Peyer's patch (tissue), 4 donors: ENCODE measurements at places on chromosomes 7 and 10. TPM values are rescaled to one million over a fixed set of nuclear protein-coding genes. Genes with fewer than 3 reads are reported as not detected.

- no peak for DNase-seq
Observed at GRCh38 chr7:112937651-112938415, 147.6 kb upstream of the TMEM168 start.

DNA sequence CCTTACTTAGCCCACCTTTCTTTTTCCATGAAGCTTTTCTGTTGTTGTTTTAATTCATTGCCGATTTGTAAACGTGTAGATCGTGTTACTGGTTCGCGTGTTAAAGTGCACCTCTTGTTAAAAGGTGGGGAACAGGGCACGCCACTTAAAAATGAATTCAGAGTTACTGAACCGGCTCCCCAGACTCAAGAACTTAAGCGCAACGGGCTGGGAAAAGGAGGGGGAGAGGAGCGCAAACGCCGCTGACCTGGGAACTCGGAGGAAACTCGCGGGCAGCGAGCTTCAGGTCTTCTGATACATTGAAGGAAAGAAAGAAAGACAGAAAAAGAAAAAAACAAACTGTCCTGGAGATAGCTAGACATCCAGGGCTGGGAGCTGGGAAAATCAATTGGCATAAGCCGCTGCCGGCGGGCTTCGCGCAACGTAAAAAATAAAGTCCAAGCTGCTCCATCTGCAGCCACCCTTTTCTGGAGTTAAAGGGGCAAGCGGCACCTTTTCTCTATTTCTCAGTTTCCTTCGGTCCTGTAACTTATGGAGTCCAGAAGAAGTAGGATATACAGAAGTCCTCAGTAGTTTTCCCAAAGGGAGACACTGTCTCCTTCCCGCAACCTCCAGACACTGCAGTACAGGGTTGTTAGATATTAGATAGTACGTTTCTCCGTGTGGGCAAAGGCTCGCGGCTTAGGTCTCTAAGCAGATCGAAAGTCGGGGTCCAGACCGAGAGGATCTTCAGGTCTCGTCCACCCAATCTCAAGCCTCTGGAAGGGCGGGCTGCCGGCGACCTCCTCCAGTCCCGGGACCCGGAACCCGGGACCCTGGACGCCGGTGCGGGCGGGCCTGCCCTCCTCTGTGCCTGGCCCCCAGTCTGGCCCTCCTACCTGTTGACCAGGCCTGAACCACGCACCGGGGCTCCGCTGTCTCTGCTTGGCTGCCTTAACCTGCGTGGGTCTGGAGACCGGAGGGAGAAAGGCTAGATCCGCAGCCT is 1.8 kb upstream of the DLX6 start:
- no peak for DNase-seq

BTBD16 gene
- total RNA-seq = not detected

INMT gene
- total RNA-seq = 3.1 TPM

SEMA3C gene
- total RNA-seq = 35.7 TPM

GRCh38 chr7:157077986-157078644 is 60.6 kb upstream of the UBE3C start:
- DNase-seq = no peak

DNA sequence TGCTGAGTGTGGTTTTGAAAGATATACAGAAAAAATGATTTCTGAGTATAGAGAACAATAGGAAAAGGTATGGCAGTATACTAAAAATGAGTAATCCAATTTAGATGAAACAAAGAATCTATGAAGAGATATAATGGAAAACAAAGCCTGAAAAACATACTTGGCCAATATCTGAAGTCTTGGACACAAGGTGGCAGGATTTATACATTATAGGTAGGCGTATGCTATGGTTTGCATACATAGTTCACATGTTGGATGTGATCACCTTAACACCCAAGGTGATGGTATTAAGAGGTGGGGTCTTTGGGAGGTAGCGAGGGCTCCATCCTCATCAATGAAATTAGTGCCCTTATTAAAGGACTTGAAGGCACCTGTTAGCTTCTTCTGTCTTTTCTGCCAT is 34.5 kb upstream of the BPGM start:
- DNase-seq = no peak

DNA sequence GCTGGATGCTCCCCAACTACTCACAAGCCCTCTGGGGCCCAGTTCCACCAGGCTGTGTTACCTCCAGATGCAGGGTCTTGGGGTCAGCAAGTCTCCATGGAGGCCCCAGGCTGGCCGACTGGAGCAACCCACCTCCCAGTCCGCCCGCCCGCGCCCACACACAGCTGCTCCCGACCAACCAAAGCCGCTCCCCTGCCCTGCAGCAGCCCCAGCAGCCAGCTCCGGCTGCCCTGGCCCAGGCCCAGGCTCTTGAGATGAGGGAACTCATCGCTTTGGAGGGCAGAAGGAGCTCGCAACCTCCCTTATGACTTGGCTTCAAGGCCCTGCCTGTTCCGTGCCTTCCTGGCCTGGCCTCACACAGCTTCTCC is 47.2 kb downstream of the LRRC20 start:
- DNase-seq = no peak

- no peak for DNase-seq
Observed at GRCh38 chr10:110147961-110148360, 59.4 kb upstream of the MXI1 start.

DNA sequence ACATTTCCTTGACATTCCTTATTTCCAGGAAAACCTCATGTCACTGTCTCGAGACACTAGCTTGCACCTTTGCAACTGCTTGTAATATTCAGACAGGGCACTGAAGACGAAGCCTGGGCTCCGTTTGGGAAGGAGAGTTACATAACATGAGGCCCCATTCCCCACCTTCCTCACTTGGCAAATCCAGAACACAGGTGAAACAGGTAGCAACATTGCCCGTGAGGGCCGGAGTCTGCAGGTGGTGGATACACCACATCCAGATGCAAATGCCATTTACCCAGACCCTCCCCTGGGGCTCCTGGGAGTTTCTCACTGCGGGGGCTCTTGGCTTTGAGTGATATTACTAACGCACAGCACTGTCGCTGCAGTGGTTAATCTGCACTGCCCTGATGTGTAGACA is 491.0 kb downstream of the PTPRN2 start:
- DNase-seq = peak; percentile 23

DNA sequence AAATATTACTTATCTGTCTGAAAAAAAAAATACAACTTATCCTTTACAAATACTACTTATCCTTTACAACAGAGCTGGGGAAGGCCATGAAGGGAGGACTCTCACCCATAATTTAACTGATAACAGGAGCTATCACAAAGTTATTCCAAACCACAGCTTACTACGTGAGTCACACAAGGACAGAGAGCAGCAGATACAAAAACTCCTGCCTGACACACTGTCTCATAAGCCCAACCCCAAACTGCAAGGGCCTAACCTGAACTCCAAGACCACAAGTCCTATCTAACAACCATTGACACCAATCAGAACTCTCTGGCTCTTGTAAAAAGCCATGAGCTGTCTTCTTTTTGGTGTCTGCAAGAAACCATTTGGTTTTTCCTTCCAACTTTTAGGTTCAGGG is 28.5 kb upstream of the CXCL12 start:
- no peak for DNase-seq

GRCh38 chr10:24444337-24444736 is 235.4 kb downstream of the KIAA1217 start:
- DNase-seq = no peak

FKBP9 gene
- total RNA-seq = 119 TPM

COG5 gene
- 31.1 TPM for total RNA-seq

ASCC1 gene
- total RNA-seq = 48.7 TPM

- no peak for DNase-seq
Observed at GRCh38 chr10:126964190-126964589, 59.0 kb downstream of the DOCK1 start.

DNA sequence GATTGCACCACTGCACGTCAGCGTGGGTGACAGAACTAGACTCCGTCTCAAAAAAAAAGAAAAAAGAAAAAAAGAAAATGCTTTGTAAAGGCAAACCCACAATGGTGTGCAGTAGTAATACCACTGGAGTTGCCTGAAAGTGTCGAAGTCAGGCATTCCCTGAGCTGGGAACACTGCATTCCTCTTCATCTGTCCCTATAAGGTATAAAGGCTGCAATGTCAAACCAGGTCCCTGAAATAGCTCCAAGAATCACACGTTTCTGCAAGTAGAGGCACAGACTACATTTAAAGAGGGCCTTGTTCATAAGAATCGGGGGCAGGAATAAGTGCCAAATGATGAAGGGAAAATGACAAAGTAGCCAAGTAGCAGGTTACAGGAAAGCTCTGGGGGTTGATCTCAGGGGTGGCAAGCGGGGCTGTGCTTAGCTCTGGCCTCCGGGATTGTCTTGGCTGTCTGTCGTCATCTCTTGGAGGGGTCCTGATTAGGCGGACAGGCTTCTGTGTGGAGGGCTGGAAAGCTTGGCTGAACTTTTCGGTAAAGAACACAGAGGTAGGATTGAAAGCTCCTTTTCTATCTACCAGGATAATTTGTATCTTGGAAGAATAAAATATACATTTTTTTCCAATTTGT is 109.1 kb downstream of the PFKFB3 start:
- DNase-seq = no peak

- peak; percentile 97 for DNase-seq
Observed at GRCh38 chr7:140175221-140176121, 1.3 kb downstream of the KDM7A start.

DNA sequence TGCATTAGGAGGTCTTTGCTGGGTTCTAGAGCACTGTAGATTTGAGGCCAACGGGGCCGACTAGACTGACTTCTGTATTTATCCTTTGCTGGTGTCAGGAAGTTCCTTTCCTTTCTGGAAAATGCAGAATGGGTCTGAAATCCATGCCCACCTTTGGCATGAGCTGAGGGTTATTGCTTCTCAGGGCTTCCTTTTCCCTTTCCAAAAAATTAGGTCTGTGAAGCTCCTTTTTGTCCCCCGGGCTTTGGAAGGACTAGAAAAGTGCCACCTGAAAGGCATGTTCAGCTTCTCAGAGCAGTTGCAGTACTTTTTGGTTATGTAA is 675 bp downstream of the IL6 start:
- no peak for DNase-seq

DKK1 gene
- total RNA-seq = 0.54 TPM

DNA sequence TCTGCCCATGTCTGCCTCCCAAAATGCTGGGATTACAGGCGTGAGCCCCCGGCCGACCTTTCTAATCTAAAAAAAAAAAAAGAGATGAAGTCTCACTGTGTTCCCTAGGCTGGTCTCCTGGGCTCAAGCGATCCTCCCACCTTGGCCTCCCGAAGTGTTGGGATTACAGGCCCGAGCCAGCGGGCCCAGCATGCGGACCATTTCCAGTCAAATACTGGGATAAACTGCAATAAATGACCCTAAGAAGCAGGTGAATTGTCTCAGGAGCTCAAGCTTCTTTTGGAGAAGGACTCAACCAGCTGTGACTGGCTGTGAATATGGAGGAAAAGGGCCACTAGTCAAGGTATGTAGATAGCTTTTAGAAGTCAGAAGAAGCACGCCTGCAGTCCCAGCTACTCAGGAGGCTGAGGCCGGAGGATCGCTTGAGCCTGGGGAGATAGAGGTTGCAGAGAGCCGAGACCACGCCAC is 550 bp upstream of the CREM start:
- no peak for DNase-seq

- no peak for DNase-seq
Observed at GRCh38 chr10:77661100-77661499, 23.5 kb upstream of the KCNMA1 start.
